ENCODE measurements at places on chromosomes 2 and 18.

- DNase-seq: no peak
These were observed 5.3 kb downstream of the PER2 start for GRCh38 chr2:238282861-238283738.

GRCh38 chr2:69495861-69496260 is 58.6 kb upstream of the NFU1 start:
- DNase-seq: no peak

GRCh38 chr18:64032312-64032711 is 62.4 kb downstream of the SERPINB8 start:
- no peak for DNase-seq

DNA sequence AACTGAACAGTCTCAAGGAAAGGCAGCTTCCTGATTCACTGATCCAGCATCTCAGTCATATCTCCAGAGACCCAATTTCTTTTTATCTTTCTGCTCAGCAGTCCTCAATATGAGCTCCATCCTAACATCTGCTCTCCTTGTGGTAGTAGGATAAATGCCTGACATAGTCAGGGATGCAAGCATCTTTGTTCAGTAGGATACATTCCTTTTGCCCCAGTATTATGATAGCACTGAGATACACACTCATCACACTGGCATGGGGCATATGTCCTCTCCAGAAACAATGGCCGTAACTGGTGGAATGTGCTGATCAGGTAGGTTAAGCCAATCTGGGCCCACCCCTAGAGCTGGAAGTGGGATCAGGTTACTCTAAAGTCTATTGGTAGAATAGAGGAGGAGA is 207.2 kb downstream of the ETAA1 start:
- no peak for DNase-seq

GRCh38 chr2:47359375-47359868 is 43.5 kb upstream of the MSH2 start:
- no peak for DNase-seq

DNA sequence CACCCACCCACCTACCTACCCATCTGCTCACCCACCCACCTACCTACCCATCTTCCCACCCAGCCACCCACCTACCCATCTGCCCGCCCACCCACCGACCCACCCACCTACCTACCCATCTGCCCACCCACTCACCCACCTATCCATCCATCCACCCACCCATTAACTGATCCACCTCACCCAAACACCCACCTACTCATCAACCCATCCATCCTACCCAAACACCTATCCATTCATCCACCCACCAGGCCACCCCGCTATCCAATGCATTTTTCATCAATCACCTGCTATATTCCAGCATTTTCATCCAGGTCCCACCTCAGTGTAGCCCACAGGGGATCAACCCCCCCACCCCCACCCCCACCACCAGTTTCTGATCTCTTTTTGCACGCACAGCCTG is 121.8 kb downstream of the GLI2 start:
- DNase-seq: no peak

GRCh38 chr2:160700021-160700814 is 206.6 kb upstream of the RBMS1 start:
- DNase-seq: no peak

DNA sequence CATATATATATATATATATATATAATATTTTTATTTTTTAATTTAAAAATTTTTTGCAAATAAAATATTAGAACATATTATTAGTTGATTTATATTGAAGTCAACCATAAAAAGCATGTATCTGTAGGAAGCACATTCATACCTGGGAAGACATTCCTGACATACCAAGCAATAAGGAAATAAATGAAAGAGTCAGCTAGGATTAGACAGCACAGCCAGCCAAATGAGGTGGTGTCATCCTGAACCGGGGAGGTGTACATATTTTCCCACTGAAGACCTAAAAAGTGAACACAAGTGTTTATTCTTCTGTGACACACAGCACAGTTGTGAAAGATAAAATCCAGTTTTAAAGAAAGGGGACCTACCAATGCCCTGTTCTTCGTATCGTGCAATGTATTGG is 149.2 kb downstream of the ABCA12 start:
- DNase-seq: no peak

- no peak for DNase-seq
These were observed 403.2 kb upstream of the KLHL29 start for GRCh38 chr2:22981785-22982184.

GRCh38 chr2:108492364-108492763 is 41.9 kb upstream of the LIMS1 start:
- DNase-seq: no peak

DNA sequence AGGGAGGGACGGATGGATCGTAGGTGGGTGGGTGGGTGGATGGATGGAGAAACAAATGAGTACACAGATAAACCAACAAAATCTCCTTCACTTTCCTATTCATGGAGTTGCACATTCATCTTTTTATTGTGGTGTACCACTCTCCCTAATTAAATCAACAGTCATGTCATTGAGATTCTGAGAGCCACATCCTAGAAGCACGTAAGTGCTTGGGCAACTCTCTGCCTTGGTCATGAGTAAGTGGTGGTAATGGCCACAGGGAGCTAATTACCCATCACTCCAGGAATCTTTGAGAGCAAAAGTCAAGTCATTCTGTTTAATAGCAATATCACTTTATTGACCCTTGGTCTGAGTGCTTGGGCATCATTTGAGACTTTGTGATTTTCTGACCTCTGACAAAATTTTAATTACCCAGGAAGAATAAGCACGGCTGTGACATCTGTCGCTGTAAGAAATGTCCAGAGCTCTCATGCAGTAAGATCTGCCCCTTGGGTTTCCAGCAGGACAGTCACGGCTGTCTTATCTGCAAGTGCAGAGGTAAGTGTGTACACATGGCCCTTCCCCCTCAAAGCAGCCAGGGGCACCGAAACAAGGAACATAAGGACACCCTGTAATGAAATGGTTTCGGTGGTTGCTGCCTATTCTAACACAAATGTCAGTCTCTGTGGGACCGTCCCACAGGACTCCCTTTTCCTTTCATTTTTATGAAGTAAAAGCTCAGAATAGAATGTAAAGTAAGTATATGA is 85.9 kb downstream of the FEZ2 start:
- DNase-seq: no peak

DNA sequence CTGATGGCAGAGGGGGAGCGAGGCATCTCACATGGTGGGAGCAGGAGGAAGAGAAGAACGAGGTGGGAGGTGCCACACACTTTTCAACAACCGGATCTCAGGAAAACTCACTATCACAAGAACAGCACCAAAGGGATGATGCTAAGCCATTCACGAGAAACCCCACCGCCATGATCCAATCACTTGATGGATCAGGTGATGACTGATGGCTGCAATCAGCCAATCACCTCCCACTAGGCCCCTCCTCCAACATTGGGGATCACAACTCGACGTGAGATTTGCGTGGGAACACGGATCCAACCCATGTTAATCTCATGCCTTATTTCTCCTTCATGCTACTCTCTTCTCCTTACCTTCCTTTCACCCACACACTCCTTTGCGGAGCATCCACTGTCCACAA is 143.6 kb downstream of the ANTXR1 start:
- no peak for DNase-seq

- DNase-seq: no peak
These were observed 879 bp upstream of the GALNT5 start for GRCh38 chr2:157256626-157257025.

DNA sequence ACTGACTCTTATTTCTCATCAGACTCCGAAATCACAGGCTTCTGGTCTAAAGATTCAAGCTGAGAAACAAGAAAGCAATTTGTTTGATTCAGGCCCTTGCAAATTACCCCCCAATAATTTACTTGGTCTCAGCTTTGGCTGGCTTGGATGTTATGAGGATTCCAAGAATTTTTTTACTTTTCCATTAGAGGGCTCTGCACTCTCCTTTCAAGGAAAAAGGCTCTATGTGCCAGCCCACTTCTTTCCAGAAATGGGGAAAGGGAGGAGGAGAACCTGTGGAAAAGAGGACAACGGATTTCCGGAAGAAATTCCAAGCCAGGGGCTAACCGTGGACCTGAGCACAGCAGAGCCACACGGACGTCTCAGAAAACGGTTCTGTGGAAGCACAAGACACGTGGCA is 44.4 kb downstream of the BCL11A start:
- no peak for DNase-seq

- DNase-seq: no peak
These were observed 670 bp upstream of the INPP5D start for GRCh38 chr2:233059547-233059796.

DNA sequence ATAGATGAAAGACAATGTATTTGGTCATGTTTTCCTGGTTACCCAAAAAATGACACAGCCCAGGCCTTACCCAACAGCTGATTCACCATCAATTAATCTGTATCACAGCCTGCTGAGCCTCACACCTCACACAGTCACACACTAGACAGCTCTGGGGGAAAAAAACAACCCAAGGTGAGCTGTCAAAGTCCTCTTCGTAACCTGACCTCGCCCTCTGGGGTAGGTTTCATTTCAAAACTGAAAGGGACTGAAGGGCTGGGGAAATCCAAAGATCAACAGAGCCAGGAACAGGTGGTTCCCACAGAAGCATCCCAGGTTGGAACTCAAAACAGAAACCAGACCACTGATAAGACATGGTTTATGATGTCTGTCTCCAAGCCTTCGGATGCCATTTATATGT is 18.2 kb upstream of the PCBP1 start:
- DNase-seq: no peak

- DNase-seq: peak; percentile 84
These were observed at the start of gene SNED1 for GRCh38 chr2:240997856-240998705. Gene SNED1 (plus strand): TSS chr2:240998618. CDS start chr2:240998838, 220 bp downstream.

DNA sequence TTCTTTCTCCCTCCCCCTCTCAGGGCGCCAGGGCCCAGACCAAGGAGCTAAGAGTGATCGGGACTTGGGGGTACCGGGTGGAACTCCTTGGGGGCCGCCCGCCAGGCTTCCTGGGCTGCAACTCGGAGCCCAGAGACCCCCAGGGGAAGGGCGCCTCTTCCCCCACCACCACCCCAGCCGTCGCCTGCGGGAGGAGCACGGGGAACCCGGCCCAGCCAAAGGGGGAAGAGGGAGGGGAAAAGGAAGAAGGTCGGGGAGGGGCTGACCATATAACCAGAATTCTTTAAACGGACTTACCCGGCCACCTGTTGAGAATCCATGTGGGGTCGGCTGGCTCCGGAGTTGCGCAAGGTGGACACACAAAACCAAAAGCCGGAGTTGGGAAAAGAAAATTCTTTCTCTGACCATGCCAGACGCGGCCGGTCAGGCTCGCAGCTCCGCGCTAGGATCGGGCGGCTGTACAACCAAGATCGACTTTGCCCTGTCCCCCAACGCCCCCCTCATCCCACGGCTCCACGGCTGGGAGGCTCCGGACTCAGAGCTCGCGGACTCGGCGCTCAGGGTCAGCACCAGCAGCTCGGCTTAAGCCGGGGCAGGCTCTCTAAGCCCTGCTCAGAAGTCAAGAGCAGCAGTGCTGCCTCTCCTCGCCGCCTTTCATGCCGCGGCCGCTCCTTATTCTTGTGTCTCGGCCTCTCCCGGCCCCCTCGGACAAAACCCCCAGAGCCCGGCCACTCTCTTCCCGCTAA is 6.3 kb upstream of the SIX3 start:
- DNase-seq: no peak

DNA sequence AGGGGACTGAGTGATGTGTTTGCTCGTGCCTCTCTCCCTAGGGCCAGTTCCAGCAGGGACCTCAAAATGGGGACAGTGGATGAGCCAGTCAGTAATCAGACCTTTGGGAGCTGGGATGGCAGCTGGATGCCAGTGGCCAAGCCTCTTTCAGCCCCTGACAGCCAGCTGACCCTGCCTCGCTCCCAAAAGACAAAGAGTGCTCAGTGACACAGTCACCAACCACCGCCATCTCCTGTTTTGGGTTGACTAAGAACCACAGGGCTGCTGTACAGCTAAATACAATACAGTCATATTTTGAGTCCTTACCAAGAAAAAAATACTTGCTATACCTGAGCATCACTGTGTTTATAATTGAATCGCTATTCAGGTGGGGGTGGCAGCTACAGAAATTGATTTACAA is 75.7 kb downstream of the POU3F3 start:
- DNase-seq: no peak

DNA sequence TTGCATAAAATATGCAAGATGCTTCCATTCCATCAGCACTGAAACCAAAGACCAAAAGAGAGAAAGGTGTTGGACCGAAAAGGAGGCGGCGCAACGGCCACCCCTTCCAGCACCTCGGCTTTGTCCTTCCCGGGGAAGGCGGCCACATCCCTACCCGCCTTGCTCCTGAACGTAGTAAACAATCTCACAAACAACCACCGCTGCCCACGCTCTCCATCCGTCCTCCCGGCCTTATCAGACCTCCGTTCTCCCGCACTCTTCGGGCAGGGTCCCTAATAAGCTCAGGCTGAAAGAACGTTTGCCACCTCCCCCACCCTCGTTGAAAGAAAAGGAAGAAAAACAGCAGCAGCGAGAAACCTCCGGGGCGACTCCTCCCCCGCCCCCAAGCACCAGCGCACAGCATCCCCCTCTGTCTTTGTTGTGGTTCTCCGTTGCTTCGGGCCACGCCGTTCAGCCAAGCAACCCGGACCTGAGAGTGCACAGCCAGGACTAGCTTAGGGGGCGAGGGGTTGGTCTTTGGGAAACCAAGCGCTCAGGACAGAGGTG is 4.4 kb downstream of the EVX2 start:
- DNase-seq: peak; percentile 64

- no peak for DNase-seq
These were observed 88.3 kb upstream of the CCDC68 start for GRCh38 chr18:55047546-55047945.

GRCh38 chr2:47083886-47084687 is 71.0 kb downstream of the STPG4 start:
- DNase-seq: no peak

GRCh38 chr2:171475979-171476378 is 42.0 kb downstream of the DCAF17 start:
- DNase-seq: no peak

GRCh38 chr2:47339745-47340541 is 63.0 kb upstream of the MSH2 start:
- DNase-seq: no peak

GRCh38 chr2:99776906-99777646 is 287.3 kb upstream of the REV1 start:
- DNase-seq: no peak

DNA sequence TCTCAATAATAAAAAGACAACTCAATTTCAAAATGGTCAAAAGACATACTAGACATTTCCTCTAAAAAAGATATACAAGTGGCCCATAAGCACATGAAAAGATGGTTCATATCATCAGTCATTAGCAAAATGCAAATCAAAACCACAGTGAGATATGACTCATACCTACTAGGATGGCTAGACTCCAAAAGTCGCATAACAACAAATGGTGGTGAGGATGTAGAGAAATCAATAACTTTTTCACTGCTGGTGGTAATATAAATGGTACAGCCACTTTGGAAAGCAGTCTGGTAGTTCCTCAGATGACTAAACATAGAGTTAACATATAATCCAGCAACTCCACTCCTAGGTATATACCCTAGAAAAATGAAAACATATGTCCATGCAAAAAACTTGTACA is 242.3 kb upstream of the NOL4 start:
- no peak for DNase-seq

GRCh38 chr18:8831112-8831511 is 125.8 kb downstream of the MTCL1 start:
- DNase-seq: no peak

Measured in left forelimb (tissue), 1 donor.